ENCODE measurements at places on chromosomes 7 and 10. TPM values are rescaled to one million over a fixed set of nuclear protein-coding genes. Genes with fewer than 3 reads are reported as not detected.

The ANKRD1 gene
- total RNA-seq: 13.3 TPM

The PRSS1 gene
- 0.24 TPM for total RNA-seq

The MRPS24 gene
- total RNA-seq: 165 TPM

The SMARCD3 gene
- total RNA-seq: 51.5 TPM

The TMEM248 gene
- total RNA-seq: 87.3 TPM

The TUBGCP2 gene
- total RNA-seq: 41.0 TPM

The NANOS1 gene
- total RNA-seq: 0.72 TPM

The CPED1 gene
- 21.2 TPM for total RNA-seq

The AEBP1 gene
- total RNA-seq: 84.2 TPM

The SEMA3A gene
- 46.8 TPM for total RNA-seq

The PON1 gene
- not detected for total RNA-seq

The STMP1 gene
- 24.3 TPM for total RNA-seq

The ZNF282 gene
- total RNA-seq: 19.8 TPM

The CHAT gene
- total RNA-seq: not detected

The PHYHIPL gene
- not detected for total RNA-seq

The LIPM gene
- not detected for total RNA-seq

The TCTN3 gene
- total RNA-seq: 29.5 TPM

The LRRD1 gene
- 0.56 TPM for total RNA-seq

The TWNK gene
- 12.4 TPM for total RNA-seq

The TMEM229A gene
- under 0.01 TPM for total RNA-seq

The DDC gene
- total RNA-seq: 0.24 TPM

The CALHM1 gene
- total RNA-seq: not detected

The GLI3 gene
- 34.0 TPM for total RNA-seq

The STARD3NL gene
- 56.2 TPM for total RNA-seq

The PHYH gene
- 32.7 TPM for total RNA-seq

The FAM25G gene
- not detected for total RNA-seq

The TMEM236 gene
- not detected for total RNA-seq

The GRM3 gene
- total RNA-seq: not detected

The AGAP6 gene
- 1.6 TPM for total RNA-seq

The ITGA8 gene
- total RNA-seq: under 0.01 TPM

The VSTM4 gene
- total RNA-seq: 6.6 TPM

The ACTL6B gene
- total RNA-seq: not detected

The MSMB gene
- not detected for total RNA-seq

The CLEC5A gene
- not detected for total RNA-seq

The DRGX gene
- total RNA-seq: not detected

The MOGAT3 gene
- total RNA-seq: not detected

The CPA1 gene
- not detected for total RNA-seq

The TFPI2 gene
- 1,251 TPM for total RNA-seq

The C10orf53 gene
- not detected for total RNA-seq

The WIPF3 gene
- total RNA-seq: not detected

The LAMB4 gene
- total RNA-seq: not detected

The GATAD1 gene
- total RNA-seq: 31.1 TPM

The LBX1 gene
- total RNA-seq: not detected

The CPVL gene
- total RNA-seq: 1.7 TPM

The GPER1 gene
- 1.4 TPM for total RNA-seq

The HDAC9 gene
- not detected for total RNA-seq

The ZKSCAN5 gene
- total RNA-seq: 12.1 TPM

The ASB10 gene
- not detected for total RNA-seq

The NAT16 gene
- total RNA-seq: not detected

The TMEM178B gene
- not detected for total RNA-seq

The CCDC3 gene
- 4.7 TPM for total RNA-seq
